ENCODE measurements at places on chromosomes 3 and 15. TPM values are rescaled to one million over a fixed set of nuclear protein-coding genes. Genes with fewer than 3 reads are reported as not detected.

The ACTL6A gene
- polyA plus RNA-seq, result 24.1 TPM

The LYZL4 gene
- polyA plus RNA-seq, result not detected

The ESYT3 gene
- polyA plus RNA-seq, result 0.66 TPM

The GPR87 gene
- not detected for polyA plus RNA-seq

The GOLGA6D gene
- not detected for polyA plus RNA-seq

The TTC21A gene
- 2.0 TPM for polyA plus RNA-seq

DNA sequence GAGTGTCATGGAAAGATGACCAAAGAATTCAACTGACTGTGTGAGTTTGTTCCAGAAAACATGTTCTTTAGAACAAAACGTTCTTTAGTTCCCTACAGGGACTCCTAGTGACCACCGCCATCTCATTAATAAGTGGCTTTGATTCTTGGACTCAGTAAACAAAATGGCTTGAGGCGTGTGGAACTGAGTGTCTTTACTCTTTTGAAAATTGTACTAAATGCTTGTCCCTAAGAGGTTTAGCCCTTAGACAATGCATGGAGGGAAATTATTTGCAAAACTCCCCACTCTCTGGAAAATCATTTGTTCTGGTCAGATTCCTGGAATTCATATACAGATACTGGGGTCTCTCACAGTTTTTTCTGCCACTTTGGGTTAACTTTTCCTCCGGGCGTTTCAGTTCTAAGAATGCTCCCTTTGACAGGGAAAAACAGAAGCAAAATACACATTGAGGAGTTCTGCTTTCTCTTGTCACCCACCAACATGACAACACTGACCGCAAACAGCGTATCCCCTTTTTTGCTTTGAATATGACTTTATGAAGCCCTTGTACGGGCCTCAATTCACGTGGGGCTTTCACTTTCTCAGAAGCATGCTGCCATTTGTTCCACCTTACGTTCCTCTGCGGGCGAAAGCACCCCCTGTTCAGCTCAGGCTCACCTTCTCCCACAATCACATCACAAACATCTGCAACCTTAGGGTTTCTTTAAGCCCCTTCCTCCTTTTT, 15.3 kb upstream of the NRROS start:
- DNase-seq, result no peak

DNA sequence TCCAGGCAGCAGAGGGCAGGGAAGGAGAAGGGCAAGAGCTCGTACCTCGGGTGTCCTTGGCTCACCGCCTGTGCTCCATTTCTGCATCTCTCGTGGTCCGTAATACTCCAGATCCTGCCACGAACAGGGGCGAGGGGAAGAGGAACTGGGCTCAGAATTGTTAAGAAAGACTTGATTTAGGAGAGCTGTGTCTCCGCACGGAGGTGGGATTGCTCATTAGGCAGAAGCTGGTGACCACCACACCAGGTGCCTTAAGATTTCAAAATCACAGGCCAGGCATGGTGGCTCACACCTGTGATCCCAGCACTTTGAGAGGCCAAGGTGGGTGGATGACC, 37.2 kb upstream of the BDH1 start:
- no peak for DNase-seq

- no peak for DNase-seq
These were observed 44.6 kb downstream of the THBS1 start for GRCh38 chr15:39625451-39625850.

DNA sequence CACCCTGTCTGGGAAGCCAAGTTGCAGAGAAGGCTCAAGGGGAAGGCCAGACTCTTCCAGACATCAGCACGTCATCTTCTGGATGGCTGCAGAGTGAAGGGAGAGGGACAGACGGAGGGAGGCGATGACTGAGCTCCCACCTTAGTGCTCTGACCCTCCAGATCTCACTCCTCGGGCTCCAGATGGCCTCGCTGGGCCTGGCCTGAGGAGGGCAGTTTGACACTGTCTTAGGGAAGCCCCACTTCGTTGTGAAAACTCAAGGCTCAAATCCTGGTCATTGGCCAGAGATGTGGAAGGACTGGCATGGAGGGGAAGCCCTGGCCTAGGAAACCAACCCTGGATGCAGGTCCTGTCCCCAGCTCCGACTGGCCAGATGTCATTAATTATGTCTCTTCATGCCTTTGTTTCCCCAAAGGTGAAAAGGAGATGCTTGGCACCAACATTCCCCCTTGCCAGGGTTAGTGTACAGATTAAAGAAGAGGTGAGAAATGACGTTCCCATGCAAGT, 70.4 kb downstream of the ADCY5 start:
- no peak for DNase-seq

DNA sequence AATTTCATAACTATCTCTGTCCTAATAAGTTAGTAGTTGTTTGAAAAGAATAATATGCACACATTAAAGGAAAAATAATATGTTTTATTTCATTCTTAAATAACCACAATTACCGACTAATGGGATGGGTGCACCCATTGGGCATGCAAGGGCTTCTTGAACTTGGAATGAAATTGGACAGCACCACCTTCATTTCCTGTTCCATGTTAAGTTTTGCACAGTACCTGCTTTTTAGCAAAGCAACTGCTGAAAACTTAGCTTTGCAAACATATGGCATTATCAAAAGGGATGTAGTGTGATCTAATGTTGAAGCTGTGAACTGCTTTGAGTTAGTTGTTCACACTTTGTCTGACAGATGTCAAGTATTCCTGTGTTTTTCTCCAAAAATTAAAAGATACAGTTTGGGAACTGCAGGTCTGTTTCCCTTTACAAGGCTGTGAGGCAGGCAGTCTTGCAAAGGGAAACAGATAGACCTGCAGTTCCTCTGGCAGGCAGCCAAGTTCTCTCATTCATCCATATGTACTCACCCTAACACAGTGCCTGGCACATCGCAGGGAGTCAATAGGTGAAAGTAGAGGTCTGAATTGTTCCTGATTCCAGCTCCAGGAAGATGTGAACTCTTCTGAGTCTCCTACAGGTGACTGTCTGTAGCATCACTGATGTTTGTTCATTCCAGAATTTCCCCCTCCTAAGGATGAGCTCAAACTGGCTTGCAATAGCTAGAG, 64.3 kb upstream of the GOLGA8B start:
- no peak for DNase-seq

DNA sequence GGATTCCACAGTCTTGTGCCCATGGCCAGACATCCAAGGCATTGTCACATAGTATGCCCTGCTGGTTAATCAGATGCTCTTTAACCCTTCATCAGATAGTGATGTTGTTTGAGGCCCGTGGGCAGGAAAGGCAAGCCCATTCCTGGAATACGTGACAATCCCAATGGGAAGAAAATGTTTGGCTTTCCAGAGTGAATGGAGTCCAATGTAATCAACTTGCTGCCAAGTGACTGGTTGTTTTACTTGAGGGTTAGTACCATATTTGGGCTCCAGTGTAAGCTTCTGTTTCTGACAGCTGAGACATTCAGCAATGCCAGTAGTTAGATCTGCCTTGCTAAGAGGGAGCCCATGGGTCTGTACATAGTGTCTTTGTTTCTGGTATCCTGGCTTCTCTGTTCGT, 31.3 kb downstream of the RPL39L start:
- DNase-seq, result no peak

DNA sequence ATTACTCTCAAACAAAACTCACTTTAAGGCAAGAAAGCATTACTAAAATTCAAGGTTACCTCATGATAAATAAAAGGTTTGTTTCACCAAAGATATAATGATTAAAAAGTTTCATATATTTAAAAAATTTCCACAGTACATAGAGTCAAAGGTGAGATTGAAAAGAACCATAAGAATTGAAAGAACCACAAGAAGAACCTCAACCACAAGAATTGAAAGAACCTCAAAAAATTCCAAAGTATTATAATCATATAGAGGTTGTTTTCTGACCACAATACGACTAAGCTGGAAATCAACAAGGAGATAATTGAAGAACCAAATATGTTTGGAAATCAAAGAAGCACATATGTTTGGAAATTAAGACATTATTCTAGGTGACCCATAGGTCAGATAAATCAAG, 52.7 kb downstream of the SLC25A36 start:
- DNase-seq, result no peak

DNA sequence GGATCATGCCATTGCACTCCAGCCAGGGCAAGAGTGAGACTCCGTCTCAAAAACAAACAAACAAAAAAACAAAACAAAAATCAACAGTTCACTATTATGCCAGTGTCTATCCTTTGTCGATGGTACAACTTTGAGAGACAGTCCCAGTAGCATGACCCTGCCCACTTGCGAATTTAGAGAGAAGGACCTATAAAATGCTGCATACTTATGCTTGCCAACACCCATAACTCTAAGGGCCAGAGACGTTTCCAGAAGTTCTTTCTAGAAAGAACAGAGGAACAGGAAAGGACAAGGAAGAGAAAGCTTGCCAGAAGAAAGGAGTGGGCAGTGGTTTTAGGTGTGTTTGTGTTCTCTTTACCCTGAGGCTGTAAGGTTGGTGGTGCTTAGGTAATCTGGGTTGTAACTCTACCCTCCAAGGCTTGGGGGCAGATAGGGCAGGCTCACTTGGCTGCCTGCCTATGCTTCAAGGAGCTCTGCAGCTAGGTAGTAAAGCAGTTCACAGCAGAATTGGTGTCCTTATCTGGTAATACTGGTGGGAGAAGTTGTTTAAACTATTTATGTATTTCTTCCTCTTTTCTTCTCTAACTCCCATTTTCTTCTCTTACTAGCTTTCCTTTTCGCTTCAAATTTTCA, 50.6 kb upstream of the SPPL2A start:
- no peak for DNase-seq

DNA sequence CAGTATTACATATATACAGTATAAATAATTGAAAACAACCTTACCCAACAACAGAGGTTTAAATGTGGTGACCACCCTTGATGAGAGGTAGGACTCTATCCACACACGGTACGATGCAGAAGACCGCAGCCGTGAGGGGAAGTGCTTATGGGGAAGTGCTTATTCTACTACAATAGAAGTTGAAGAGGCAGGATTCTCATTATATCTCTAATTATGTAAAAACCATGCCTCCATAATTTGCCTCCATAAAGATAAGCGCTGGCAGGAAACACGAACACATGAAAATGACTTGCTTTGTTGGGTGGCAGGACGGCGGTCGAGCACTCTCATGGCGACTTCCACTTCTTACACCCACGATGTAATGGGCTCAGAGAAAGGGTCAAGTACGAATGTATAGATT, 7.2 kb upstream of the MUC13 start:
- DNase-seq, result no peak

- DNase-seq, result no peak
These were observed 213.5 kb downstream of the CPNE4 start for GRCh38 chr3:131821191-131821762.

- DNase-seq, result no peak
These were observed 213.1 kb downstream of the FGF12 start for GRCh38 chr3:192514081-192514753.

GRCh38 chr3:29226706-29227105, 54.2 kb upstream of the RBMS3 start:
- no peak for DNase-seq

DNA sequence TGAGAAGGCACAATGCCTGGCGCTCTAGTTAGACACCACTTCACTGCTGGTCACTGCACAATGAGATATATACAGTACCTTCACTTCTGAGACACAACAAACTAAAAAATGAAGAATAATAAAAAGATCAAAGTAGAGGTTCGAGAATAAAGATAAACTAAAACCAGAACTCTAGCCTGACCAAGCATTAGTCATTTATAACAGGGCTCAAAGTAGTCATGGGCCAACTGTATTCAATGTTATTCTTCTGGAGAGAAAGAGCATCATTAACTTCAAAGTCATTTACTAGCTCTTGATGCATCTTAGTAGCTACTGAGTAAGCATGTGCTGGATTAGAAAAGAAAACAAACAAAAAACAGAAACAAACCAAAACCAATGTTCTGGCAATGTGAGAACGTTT, 145.2 kb downstream of the SSR3 start:
- no peak for DNase-seq

GRCh38 chr3:174398761-174399160, 460.4 kb upstream of the NAALADL2 start:
- DNase-seq, result no peak

GRCh38 chr3:43296565-43296964, 10.2 kb downstream of the SNRK start:
- no peak for DNase-seq

GRCh38 chr15:95604634-95605036, 725.9 kb upstream of the NR2F2 start:
- no peak for DNase-seq

GRCh38 chr15:93121973-93122910, 33.2 kb upstream of the RGMA start:
- DNase-seq, result peak; percentile 63
